HepG2 (cell line): ENCODE measurements at places on chromosomes 6 and 20. TPM values are rescaled to one million over a fixed set of nuclear protein-coding genes. Genes with fewer than 3 reads are reported as not detected.
A peak's percentile ranks its signal among the peaks of the same experiment; 100 is the strongest.

- H3K27me3 ChIP-seq = peaks cover 36% of the 10 kb centered on the region; the same call in 2 of the 3 replicates
- H3K27ac ChIP-seq = no peak overlapping the region
- no peak overlapping the region for H3K4me3 ChIP-seq
- H3K4me1 ChIP-seq = no peaks in the 10 kb centered on the region
- H3K36me3 ChIP-seq = no peaks in the 10 kb centered on the region
- no peak for DNase-seq
Observed at GRCh38 chr6:4676016-4676415, 100.2 kb upstream of the CDYL start.

- no peak overlapping the region for H3K4me3 ChIP-seq
- DNase-seq = no peak
- no peaks in the 10 kb centered on the region for H3K27me3 ChIP-seq
Observed at GRCh38 chr6:40128127-40128526, 193.9 kb upstream of the MOCS1 start.

- no peak overlapping the region for H3K27ac ChIP-seq
- H3K4me3 ChIP-seq = no peak overlapping the region
- no peaks in the 10 kb centered on the region for H3K27me3 ChIP-seq
- DNase-seq = no peak
Observed at GRCh38 chr6:160227038-160227768, 31.4 kb downstream of the SLC22A2 start.

- H3K27me3 ChIP-seq = no peaks in the 10 kb centered on the region
- DNase-seq = no peak
- no peaks in the 10 kb centered on the region for H3K4me1 ChIP-seq
- no peaks in the 10 kb centered on the region for H3K36me3 ChIP-seq
- no peak overlapping the region for H3K4me3 ChIP-seq
- H3K27ac ChIP-seq = no peak overlapping the region
Observed at GRCh38 chr20:1666802-1667201, 9.2 kb upstream of the SIRPG start.

ADIG gene
- 0.15 and 0.28 TPM in 2 replicates for total RNA-seq

- no peaks in the 10 kb centered on the region for H3K4me1 ChIP-seq
- no peaks in the 10 kb centered on the region for H3K27me3 ChIP-seq
- H3K36me3 ChIP-seq = peaks cover 78% of the 10 kb centered on the region
- no peak for DNase-seq
- H3K4me3 ChIP-seq = no peak overlapping the region
- no peak overlapping the region for H3K27ac ChIP-seq
Observed at GRCh38 chr6:53273370-53273769, 75.4 kb downstream of the ELOVL5 start.

MDFI gene
- not detected in 2 replicates for total RNA-seq

GRCh38 chr6:33391922-33392594 is 435 bp downstream of the KIFC1 start:
- peak overlapping the region; percentile 82 for H3K27ac ChIP-seq
- H3K4me1 ChIP-seq = peaks cover 49% of the 10 kb centered on the region

DNA sequence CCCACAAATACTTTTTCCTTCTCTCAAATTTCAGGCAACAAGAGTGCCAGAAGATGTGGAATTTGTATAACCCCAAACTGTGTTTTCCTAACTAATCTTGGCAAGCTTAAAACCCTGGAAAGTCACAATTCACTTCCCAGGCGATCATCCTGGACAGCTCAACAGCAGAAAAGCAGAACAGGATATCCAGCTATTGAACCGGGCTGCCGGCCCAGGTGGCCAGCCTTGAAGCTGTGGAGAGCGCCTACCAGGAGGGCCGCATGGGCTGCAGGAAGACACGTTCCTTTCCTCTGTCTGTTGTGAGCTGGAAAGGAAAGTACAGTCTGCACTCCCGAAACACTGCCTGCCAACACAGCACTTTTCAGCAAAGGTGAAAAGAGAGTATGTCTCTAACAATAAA is 719.7 kb upstream of the MARCKS start:
- no peak overlapping the region for H3K27ac ChIP-seq
- no peaks in the 10 kb centered on the region for H3K4me1 ChIP-seq
- no peaks in the 10 kb centered on the region for H3K36me3 ChIP-seq
- no peaks in the 10 kb centered on the region for H3K27me3 ChIP-seq
- H3K4me3 ChIP-seq = no peak overlapping the region

DNA sequence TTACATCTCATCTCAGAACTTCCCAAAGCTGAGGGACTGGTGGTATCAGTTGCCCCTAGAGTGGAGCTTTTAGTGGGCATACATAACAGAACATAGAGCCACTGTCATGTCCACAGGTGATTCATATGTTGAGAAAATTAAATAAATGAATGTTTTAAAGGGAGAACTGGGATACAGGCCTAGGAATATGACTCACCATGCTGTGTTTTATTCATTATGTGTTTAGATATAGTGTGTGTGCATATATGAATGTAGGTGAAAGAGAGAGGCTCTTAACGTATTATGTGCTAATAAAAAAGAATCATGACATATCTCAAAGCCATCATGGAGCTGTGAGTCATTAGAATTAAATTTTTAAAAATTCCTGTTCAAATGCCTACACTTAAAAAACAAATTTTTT is 332.2 kb upstream of the RSPO3 start:
- no peaks in the 10 kb centered on the region for H3K27me3 ChIP-seq
- no peaks in the 10 kb centered on the region for H3K36me3 ChIP-seq
- no peak overlapping the region for H3K27ac ChIP-seq

CCDC170 gene
- 5.1 and 8.9 TPM in 2 replicates for total RNA-seq

RBPJL gene
- total RNA-seq = not detected in 2 replicates
